ENCODE measurements at places on chromosomes 1 and 21.

DNA sequence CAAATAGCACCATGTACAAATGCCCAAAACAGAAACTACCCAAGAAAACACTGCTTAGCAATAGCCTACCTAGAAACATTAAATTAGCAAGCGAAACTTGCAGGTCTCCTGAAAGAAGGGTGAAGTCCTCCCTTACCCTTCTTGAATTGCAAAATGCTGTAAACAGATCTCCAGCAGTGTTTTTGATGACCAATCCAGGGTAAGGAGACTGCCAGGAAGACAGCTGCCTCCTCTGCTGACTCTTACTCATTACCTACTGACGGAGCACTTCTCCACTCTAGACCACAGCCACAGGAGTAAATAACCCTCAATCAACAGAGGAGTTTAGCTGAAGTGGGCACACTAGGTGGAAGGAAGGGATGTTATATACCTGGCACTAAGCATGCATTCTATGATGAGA lies 32.2 kb upstream of the GADD45A start:
- no peak for DNase-seq

GRCh38 chr21:16076465-16076864 lies 346.7 kb downstream of the USP25 start:
- DNase-seq = no peak

DNA sequence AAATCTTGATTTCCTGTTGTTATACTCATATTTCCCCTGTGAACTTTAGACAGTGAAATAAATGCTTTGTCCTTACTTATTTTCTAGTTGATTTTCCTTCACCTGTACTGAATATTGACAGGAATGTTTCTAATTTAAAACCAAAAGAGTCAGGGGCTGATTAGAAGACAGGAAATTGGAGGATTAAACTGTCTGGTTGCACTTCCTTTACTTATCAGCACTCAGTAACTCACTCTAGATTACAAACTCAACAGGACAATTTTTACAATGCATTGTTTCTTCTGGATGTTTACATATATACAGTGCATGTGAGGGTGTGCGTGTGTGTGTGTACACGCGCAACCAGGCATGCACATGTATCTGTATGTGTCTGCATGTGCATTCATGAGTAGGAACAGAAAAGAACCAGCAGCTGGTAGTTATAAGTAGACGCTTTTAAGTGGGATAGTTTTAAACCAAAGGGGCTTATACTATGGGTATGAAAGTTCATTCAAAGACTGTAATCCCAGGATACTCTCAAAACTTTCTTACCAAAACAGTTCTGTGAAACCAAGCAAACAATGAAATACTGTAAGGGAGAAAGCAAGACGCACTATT lies 212.0 kb upstream of the NFIA start:
- no peak for DNase-seq

DNA sequence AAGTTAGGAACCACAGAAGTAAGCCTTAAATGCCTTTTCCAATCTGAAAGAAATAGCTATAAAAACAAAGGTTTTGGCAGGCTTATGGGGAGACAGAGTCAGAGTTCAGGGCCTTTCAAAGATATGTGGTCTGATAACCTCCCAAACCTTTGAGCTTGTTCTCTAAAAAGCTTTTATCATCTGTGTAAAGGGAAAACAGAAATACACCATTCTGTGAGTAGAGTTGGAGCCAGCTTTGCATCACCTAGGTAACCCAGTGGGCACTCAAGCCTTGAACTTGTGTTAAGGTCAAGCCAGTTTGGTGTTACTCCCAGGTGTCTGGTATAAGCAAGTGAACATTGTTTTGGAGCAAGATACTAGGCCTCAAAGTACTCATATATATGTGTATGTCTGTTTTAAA lies 50.1 kb downstream of the LAMC1 start:
- no peak for DNase-seq

DNA sequence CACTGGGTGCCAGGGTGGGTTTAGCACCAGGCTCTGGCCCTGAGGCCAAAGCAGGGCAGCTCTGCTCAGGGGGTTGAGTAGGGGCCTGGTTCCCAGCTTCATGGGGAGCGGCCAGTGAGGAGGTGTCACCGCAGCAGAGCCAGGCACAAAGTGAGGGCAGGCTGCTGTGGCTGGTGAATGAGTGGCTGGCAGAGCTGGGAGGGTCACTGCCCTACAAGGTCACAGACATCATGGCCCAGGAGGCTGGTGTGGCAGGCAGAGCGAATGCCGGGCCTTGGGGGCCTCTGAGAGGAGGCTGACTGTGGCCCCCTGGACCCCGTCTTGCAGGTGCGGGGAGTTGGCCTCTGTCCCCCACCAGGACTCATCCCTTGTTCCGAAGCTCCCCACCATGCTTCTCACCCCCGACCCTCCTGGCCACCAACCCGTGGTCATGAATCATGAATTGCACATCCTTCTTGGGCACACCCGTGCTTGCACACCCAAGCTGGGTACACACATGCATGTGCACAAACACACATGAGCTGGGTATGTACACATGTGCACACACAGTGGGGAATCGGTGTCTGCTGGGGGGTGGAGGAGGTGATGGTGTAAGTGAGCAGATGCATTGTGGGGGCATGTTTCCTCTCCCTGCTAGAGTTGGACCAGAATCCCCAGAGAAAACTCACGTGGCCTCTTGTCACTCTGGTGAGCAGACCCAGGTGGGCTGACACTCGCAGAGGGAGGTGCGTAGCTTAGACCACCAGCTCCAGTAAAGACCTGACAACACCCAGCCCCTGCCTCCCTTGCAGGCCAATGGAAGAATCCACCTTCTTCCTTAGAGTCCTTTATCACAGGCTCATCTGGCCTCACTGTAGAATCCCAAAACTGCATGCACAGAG lies 4.8 kb upstream of the GNB1 start:
- no peak for DNase-seq
